ENCODE measurements at places on chromosomes 3 and 15.
A peak's percentile ranks its signal among the peaks of the same experiment; 100 is the strongest.

GRCh38 chr3:160820430-160820829 is 64.4 kb downstream of the PPM1L start:
- no peak for DNase-seq

GRCh38 chr3:24428481-24428880 is 66.2 kb downstream of the THRB start:
- no peak for DNase-seq

GRCh38 chr15:45454814-45455213 is 67.7 kb downstream of the SLC30A4 start:
- DNase-seq = no peak

DNA sequence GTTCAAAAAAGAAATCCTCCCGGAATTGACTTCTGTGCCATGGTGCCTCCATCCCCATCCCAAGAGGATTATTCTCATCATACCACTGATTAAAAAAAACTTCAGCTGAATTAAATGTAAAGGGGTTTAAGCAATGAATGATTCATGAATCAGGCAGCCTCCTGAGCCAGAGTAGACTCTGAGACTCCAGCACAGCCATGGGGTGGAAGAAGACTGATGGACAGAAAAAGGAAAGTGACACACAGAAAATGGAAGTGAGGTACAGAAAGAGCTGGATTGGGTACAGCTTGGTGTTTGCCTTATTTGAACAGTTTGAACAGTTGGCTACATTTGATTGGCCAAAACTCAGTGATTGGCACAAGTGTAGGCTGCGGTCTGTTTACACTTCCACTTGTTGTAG is 224.8 kb upstream of the ATP10A start:
- DNase-seq = no peak

- no peak for DNase-seq
Measured at GRCh38 chr15:96014939-96015338, 315.6 kb upstream of the NR2F2 start.

GRCh38 chr15:59764775-59765174 is 75.7 kb upstream of the BNIP2 start:
- no peak for DNase-seq

GRCh38 chr3:121821421-121822199 is 13.2 kb downstream of the IQCB1 start:
- DNase-seq = no peak

DNA sequence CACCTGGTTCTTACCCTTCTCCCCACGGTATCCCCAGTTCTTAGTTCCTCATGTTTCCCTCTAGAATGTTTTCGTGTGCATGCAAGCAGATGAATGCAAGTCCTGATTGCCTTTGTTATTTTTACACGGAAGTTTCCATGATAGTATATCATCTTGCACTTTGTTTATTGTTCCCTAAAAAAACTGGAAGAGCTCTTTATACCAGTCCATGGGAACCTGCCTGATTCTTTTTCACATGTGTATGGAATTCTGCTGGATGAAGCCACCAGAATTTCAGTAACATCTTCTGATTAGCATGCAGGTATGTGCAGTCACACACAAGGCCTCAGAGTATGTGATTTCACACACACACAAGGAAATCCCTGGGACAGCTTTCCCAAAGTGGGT is 16.0 kb upstream of the LRRK1 start:
- no peak for DNase-seq

GRCh38 chr3:146638718-146639117 is 33.6 kb upstream of the PLSCR5 start:
- no peak for DNase-seq

DNA sequence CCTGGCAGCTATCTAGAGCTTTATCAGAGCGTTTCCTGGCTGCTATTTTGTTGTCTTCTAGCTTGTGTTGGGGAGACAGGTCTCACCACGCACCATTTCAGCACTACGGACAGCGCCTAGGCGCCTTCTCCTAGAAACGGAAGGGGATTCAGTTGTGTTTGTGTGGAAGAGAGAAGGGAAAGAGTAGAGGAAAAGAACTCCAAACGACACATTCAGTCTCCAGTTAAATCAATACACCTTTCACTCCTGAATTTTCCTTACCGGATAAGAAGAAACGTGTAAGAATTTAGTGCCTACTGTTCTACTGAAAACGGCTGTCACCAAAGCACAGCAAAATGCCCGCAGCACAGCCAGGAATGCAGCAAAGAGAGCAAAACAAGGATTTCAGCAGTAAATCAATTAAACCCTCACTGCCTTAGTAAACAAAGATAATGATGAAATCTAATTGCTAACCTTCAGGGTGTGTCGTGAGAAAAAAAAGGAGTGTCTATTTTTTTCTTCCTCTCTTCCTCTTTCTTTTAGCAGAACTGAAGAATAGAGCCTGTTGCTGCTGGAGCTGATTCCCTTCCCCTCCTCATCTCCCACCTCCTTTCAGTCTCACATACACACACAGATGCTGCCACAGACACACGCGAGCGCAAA is 412 bp upstream of the CTXN2 start:
- DNase-seq = peak; percentile 62

GRCh38 chr15:27937851-27938250 is 161.3 kb downstream of the OCA2 start:
- DNase-seq = no peak

DNA sequence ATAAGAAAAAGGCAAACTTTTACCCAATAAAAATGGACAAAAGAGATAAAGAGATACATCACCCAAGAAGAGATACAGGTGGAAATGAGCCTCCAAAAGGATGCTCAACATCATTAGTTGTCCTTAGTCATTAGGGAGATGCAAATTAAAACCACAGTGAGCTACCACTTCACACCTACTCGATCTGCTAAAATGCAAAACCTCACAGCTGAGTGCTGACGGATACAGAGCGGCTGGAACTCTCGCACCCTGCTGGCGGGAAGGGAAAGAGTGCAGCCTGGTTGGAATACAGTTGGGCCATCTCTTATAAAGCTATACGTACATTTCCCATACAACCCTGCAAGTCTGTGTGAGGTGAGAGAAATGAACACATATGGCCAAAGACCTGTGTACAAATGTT is 78.5 kb upstream of the PRR20G start:
- no peak for DNase-seq

DNA sequence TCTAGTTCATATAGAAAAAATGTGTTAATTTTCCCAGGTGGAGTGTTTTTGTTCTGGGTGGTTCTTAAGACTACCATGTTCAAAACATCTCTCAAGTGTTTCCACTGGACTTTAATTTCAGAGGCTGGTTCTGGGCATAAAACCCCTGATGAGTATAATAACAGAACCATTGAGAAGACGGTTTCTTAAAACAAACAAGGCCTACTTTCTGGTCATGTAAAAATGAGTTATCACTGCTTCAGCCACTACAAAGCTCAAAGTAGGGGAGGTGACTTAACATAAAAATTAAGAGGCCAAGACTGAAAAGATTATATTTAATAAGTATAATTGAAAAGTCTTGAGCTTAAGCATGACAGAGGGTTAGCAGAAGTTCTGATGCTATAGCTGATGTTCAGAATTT is 33.8 kb downstream of the RYR3 start:
- no peak for DNase-seq

DNA sequence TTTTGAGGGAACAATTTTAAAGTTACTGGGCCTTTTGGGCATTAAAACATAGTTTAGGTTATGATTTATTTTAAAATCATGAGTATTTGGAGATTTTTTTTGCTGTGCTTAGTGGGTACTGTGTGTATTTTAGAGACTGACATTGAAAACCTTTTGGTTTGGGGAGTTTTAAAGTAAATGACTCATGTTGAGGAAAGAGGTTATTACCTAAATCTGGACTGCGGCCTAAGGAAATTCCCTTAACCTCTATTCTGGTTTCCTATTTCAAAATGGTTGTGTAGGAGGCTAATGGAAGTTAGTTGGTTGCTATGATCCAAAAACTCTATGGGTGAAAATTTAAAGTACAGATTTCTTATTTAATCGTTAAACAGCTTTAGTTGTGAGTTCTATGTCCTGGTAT is 57.3 kb upstream of the DPH6 start:
- no peak for DNase-seq

DNA sequence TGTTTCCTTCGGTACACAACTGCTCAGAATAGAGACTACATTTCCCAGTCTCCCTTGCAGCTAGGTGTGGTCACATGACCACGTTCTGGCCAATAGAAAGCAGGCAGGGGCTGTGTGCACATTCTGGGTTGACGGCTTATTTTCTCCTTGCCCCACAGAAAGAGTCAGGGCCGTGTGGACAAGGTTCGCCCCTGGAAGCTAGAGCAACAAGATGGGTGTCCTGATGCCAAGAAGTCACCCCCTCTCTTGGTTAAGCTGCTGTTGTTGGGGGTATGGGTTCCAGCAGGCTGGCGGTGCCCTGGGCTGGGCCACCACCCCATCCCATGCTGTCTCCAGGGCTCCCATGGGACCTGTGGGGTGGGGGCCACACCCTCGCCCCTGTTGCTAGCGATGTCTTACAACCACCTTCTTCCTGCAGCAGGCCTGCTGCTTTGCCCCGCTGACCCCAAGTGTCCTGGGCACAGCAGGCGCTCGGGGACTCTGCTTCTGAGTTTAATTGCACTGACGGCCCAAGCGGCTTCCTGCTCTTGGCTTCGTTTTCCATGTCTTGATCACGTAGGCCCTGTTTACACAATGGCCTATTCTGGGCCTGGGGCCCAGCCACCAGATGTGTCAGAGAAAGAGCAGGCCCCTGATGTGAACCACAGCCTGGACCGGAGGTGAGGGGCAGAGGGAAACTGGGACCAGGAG is 24.9 kb downstream of the ABTB1 start:
- DNase-seq = peak; percentile 44
